Activated CD4-positive, alpha-beta T cell treated with anti-CD3 and anti-CD28 coated beads for 48 hours (primary cell): ENCODE measurements at places on chromosomes 11 and 22.

DNA sequence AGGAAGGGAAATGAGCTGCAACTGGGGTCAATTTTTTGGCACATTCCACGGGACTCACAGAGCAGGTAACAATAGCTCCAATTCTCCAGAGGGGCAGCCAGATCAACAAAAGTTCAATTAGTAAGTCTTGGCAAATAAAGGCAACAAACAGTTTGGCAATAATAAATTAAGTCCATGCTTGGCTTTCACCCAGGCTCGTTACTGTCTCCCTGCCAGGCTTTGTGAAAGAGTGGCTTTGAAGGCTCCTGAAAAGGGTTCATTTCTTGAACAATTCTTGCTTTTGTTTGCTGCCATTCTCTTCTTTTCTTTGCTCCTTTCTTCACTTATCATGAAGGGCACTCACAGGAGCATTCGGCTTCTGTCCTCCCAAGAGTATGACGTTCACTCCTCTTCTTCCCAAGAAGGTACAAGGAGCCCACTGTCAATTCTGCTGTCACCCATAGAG lies 123.3 kb downstream of the APIP start:
- no peak for DNase-seq

- peak; percentile 25 for DNase-seq
These were observed 17.9 kb upstream of the ADA2 start for GRCh38 chr22:17237038-17237668.

GRCh38 chr22:31625661-31626426 lies 36.2 kb downstream of the PISD start:
- DNase-seq = no peak

DNA sequence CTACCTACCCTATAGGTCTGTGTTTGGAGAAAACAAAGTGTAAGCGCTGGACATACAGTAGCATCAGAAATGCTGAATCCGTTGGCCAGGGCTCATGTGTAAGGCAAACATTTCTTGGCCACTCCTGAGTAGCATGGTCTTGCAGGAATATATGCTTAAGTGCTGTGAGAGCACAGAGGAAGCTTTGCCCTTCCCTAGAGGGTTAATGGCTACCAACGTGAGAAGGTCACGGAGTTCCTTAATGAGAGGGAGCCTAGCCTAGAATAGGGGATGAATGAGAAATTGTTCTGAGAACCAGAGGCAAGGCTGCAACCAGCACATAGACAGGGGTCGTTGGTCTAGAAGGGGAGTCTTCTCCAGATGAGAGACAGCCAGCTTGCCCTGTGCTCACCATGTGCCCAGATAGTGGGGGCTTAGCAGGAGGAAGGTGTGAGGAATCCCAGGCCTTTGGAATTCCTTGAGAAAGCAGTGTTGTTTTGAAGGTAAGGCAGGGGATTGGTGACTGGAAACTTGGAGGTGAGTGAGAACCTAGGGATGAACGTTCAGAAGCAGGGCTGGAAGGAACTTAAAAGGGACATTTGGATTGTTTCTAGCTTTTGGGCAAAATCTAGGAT lies 29.5 kb downstream of the RCOR2 start:
- DNase-seq = no peak

DNA sequence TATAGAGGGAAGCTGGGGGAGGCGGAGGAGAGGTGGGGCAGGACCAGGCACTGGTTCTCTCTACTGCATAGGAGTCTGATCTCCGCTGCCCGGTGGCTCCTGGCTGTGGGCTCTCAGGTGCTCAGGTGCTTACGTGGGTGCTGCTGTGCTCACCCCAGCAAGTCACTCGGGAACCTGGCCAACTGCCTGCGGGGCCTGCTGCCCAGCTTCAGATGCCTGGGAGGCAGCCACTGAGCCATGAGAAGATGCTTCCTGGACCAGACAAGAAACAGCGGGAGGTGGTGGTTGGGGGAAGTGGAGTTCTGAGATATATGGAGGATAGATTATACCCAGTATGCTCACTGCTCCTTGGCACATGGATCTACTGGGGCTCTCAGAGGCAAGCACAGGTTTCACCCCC lies 1303.4 kb downstream of the TBC1D22A start:
- no peak for DNase-seq

DNA sequence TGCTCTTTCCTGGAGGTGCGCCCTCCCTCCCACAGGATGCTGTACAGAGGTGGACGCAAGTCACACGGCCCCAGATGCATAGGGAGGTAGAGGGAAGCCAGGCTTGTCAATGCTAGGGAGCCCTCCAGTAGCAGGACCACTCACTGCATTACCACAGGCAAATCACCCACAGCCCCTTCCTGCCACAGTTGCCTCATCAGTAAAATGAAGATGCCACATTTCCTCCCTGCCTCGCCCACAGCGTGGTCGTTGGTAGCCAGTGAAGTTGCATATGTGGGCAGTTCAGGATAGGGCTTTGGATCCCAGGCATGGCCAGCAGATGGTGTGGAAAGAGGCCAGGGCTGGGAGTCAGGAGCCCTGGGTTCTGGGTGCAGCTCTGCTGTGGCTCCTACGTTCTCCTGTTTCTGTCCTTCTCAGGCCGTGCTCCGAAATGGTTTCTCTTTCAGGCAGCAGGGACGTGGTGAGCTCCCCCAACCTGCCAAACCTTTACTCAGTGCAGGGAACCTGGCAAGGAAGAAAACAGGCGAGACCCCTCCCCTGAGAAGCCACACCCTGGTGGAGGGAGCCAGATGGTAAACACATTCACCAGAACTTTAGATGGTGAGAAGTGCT lies 22.6 kb downstream of the DAGLA start:
- DNase-seq = no peak

- no peak for DNase-seq
These were observed 16.2 kb downstream of the OR5D16 start for GRCh38 chr11:55854704-55855103.

GRCh38 chr11:67048515-67049130 lies 8.0 kb upstream of the RHOD start:
- DNase-seq = no peak

- no peak for DNase-seq
These were observed 15.1 kb upstream of the KAT5 start for GRCh38 chr11:65696802-65697552.

GRCh38 chr11:1412377-1413095 lies 22.8 kb downstream of the BRSK2 start:
- no peak for DNase-seq

- DNase-seq = no peak
These were observed 37.1 kb downstream of the RAB30 start for GRCh38 chr11:83034673-83035014.
